ENCODE measurements at places on chromosomes 1 and 21.

- no peak for DNase-seq
- H3K36me3 ChIP-seq = no peaks in the 10 kb centered on the region
- no peak overlapping the region for H3K27ac ChIP-seq
These were observed 291.4 kb downstream of the LRRC40 start for GRCh38 chr1:69913977-69914376.

DNA sequence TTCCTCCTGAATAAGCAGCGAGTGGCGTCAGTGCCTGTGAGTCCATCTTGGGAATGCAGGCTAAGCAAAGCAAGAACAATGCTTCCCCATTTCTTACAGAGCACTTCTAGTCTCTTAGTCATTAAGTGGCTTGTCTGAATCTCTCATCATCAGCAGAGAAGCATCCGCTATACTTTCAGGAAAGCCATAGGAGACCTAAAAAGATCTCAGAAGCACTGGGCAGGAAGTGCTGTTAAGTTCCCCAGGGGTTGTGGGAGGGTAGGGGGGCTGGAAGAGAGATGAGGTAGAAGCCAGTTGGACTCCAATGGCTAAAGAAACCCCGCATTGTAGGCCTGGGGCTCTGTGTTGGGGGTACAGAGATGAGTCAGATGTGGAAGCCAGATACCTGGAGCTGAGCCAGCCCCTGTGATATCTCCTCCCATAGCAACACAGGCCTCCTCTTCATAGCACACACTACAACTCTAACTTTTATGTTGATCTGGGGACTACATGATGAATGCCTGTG lies 44.9 kb downstream of the SYT6 start:
- no peak overlapping the region for H3K27ac ChIP-seq
- peaks cover 3% of the 10 kb centered on the region for H3K36me3 ChIP-seq
- H3K4me3 ChIP-seq = no peak overlapping the region
- H3K27me3 ChIP-seq = peaks cover 26% of the 10 kb centered on the region
- DNase-seq = no peak

DNA sequence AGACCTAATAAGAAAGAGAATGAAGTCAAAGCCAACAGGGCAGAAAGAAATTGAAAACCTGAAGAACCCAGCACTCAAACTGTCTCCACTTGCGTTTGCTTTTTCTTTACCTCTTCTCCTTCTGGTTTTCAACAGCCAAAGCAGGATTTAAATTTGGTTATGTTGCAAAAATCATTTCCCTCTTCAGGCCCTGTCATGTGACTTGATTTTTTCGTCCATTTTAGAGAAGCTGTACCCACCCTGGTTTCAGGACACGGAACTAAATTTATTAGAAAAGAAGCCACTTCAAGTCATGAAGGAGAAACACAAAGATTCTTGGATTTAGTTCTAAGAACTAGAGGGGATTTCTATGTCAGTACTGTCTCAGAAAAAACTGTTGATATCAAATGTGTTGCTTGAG lies 1.0 kb upstream of the SYNJ1 start:
- H3K36me3 ChIP-seq = peaks cover 12% of the 10 kb centered on the region
- peaks cover 22% of the 10 kb centered on the region for H3K4me1 ChIP-seq
- H3K27me3 ChIP-seq = no peaks in the 10 kb centered on the region
- peak overlapping the region; percentile 98 for H3K4me3 ChIP-seq
- no peak overlapping the region for H3K27ac ChIP-seq

- H3K27me3 ChIP-seq = no peaks in the 10 kb centered on the region
- no peaks in the 10 kb centered on the region for H3K36me3 ChIP-seq
- H3K4me3 ChIP-seq = no peak overlapping the region
These were observed 137.3 kb downstream of the RERE start for GRCh38 chr1:8679929-8680663.

- H3K36me3 ChIP-seq = peaks cover 21% of the 10 kb centered on the region
- no peak for DNase-seq
- H3K27ac ChIP-seq = no peak overlapping the region
- no peak overlapping the region for H3K4me3 ChIP-seq
- peaks cover 11% of the 10 kb centered on the region for H3K4me1 ChIP-seq
- no peaks in the 10 kb centered on the region for H3K27me3 ChIP-seq
These were observed 56.6 kb downstream of the EDEM3 start for GRCh38 chr1:184698016-184698415.

DNA sequence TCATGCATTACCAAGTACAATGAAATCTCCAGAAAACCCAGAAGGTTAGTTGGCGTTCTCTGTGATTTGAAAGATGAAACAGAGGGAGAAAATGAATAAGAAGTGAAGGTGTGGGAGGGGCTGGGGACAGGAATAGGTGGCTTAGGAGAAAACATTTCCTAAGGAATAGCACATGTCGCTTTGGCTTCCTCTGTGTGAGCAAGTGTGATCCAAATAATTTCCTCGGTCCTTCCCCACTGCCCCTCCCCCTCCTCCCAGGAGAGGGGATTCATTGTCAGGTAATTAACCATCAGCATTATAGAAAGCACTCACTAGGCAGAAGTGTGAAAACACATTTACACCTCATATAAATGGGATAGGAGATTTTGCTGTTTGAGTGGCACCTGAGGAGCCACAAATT lies 105.5 kb downstream of the NUF2 start:
- H3K27ac ChIP-seq = no peak overlapping the region
- H3K27me3 ChIP-seq = no peaks in the 10 kb centered on the region
- no peak overlapping the region for H3K4me3 ChIP-seq
- DNase-seq = no peak

GRCh38 chr1:14568716-14569355 lies 29.6 kb upstream of the KAZN start:
- no peak for DNase-seq
- no peak overlapping the region for H3K27ac ChIP-seq
- no peaks in the 10 kb centered on the region for H3K36me3 ChIP-seq
- no peaks in the 10 kb centered on the region for H3K4me1 ChIP-seq
- peaks cover 10% of the 10 kb centered on the region for H3K27me3 ChIP-seq

GRCh38 chr1:246583056-246583440 lies 16.8 kb downstream of the CNST start:
- peaks cover 24% of the 10 kb centered on the region for H3K36me3 ChIP-seq
- peaks cover 35% of the 10 kb centered on the region for H3K4me1 ChIP-seq
- no peaks in the 10 kb centered on the region for H3K27me3 ChIP-seq
- peak overlapping the region; percentile 86 for H3K27ac ChIP-seq

DNA sequence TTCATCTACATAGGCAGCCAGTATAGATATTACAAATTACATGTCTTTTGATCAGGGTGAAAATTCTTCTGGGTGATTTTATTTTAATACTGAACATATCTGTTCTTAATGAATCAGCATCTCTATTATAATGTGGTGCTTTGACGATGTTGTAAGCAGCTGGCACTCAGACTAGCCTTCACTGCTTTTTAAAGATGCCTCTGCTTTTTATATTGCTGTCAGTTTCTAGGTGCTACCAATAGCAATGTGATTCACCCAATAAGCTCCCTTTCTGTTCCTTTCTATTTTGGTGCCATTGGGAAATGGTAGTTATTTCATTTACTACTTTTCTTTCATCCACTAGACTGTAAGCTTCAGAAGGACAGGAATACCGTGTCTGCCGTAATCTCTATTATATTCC lies 11.1 kb upstream of the ANGPTL1 start:
- no peaks in the 10 kb centered on the region for H3K4me1 ChIP-seq
- H3K27me3 ChIP-seq = no peaks in the 10 kb centered on the region
- no peak overlapping the region for H3K4me3 ChIP-seq
- no peak overlapping the region for H3K27ac ChIP-seq

DNA sequence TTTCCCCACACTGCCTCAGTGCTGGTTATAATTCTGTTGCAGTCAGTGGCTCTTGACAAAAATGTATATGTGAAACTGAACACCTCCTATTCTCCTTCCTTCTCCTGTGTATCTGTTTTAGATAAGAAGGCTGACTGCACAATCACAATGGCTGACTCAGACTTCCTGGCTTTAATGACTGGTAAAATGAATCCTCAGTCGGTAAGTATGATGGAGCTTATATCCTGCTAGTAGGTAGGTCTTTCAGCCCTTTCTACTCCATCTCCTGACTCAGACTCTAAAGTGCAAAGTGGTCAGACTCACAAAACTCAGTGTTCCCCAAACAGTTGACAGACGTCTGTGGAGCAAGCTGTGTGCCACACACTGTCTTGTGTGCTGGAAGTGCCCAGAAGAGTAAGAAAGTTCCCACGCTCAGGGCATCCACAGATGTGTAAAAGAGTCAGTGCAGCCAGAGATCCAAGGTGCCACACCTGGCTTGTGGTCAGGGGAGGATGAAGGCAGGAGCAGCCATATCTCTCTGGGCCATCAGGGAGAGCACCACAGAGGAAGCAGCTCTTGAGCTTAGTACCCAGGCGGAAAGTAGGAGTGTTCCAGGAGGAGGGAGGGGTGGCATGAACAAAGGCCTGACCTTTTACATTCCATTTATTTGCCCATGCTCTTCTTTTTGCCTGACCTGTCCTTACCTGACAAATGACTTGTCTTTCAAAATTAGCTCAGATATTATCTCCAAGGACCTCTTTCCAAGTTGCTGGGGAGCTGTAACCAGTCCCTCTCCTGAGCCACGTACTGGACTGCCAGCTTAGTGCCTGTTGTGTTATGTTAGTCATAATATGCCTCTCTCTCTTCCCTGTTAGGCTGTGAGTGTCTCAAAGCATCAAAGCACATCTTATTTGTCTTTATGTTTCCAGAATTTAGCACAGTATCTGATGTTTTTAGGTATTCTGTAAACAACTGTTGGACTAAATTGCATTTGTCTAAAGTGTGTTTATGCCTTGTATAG lies 14.0 kb upstream of the PODN start:
- H3K36me3 ChIP-seq = peaks cover 18% of the 10 kb centered on the region
- no peaks in the 10 kb centered on the region for H3K27me3 ChIP-seq
- H3K4me1 ChIP-seq = peaks cover 10% of the 10 kb centered on the region
- peak overlapping the region; percentile 66 for H3K27ac ChIP-seq

DNA sequence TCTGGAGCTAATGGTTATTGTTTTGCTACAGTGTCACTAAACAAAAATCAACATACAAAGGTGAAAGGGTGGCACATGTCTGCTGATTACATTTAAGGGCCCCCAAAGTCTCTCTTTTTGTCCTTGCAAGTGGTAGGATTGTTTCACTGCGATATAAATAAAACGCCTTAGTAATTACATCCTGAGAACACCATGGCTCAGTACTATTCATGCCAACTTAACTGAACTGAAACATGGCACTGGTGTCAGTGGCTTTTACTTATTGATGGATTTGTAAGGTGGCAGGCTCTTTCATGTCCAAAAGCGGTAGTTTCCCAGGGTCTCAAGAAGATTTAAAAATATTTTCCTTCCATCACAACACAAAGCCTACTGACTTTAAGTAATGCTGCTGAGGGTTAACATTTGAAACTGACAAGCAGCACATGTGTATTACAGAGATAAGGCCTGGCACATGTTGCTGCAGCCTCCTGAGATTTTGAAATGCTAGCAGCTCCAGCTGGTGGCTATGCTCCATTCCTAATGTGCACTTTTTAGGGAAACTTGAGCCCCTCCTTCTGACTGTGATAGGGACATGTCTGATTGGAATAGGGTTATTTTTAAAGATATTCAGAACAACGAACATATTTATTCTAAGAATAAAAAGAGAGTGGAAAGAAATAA lies 86.8 kb downstream of the ATP1B1 start:
- DNase-seq = no peak
- H3K4me1 ChIP-seq = no peaks in the 10 kb centered on the region
- H3K27me3 ChIP-seq = no peaks in the 10 kb centered on the region
- H3K36me3 ChIP-seq = no peaks in the 10 kb centered on the region
- no peak overlapping the region for H3K4me3 ChIP-seq
- H3K27ac ChIP-seq = no peak overlapping the region

Data from effector memory CD8-positive, alpha-beta T cell (primary cell).